ENCODE measurements at places on chromosomes 6 and 20.

DNA sequence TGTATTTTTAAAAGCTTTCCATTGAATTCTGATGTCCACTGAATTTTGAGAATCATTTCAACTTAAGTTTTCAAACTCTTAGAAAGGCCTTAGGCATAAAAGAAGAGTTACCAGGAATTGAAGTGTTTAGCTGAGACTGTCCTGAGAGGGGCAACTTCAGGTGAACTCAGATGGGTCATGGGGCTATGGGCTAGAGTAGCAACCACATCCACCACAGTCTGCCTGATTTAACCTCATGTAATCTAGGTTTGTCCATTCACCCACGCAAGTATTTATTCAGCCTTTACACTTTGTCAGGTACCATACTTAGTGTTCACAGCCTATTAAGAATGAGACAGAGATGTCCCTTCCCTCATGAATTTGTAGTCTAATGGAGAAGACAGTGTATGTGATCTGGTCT lies 501.0 kb downstream of the KIF16B start:
- DNase-seq: no peak

DNA sequence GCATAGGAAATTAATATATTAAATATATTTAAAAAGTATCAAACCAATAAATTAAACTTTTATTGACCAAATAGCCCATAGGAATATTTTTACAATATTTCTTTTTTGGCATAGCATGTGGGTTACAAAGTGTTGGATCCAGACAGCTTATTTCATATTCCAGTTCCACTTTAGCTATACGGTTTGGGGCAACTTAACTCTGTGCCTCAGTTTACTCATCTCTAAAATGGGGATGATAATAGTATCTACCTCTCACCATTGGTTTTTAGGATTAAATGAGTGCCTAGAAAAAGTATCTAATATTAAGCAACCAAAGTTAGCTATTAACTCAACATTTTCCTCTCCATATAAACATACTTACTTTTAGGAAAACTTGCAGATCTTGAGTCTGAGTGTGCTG lies 243.8 kb downstream of the TBC1D32 start:
- DNase-seq: no peak

DNA sequence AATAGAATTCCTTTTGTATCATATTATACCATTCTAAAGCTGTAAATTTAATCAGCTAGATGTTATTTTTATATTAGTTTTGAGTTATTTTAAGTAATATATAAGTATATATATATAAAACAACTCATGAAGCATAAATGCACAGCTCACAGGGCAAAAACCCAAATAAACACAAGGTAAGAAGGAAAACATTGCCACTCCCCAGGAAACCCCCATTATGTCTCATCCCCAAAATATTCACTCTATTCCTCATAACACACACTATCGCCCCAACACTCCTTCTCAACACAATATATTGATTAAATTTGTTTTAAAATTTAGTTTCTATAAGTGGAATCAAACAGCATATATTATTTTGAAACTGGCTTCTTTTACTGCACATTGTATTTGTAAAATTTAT lies 98.6 kb upstream of the FAM83B start:
- no peak for DNase-seq

DNA sequence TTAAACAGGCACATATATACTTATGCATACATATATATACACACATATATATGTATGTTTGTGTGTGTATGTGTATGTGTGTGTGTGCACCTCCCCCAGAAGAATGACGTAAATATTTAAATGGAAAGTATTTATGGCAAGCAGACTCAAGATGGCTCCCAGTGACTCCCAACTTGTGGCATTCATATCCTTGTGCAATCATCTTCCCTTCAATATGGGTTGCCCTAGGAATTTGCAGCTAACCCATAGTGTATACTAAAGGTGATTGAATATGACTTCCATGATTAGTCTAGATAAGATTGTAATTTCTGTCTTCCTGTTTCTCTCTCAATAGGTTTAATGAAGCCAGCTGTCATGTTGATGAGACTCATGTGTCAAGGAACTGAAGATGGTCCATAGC lies 127.6 kb downstream of the TRDN start:
- no peak for DNase-seq

- DNase-seq: no peak
Measured at GRCh38 chr20:36394340-36394965, 88.3 kb downstream of the DLGAP4 start.

DNA sequence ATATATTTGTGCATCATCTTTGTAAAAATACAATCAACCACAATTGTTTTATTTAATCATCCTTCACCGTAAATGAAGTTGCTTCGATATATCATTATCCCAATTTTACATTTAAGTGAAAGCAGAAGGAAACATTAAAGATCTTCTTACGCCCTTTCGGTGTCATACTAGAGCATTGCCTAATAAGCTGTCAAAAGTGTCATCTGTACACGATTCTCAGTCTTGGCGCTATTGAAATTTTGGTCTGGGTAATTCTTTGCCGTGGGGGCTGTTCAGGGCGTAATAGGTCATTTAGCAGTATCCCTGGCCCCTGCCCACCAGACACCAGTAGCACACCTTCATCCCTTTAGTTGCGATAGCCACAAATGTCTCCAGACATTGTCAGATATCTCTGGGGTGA lies 40.4 kb upstream of the TMEM170B start:
- DNase-seq: no peak

GRCh38 chr6:37171201-37171969 lies 1.4 kb downstream of the PIM1 start:
- DNase-seq: no peak

GRCh38 chr6:27650620-27651370 lies 177.9 kb upstream of the ZNF184 start:
- DNase-seq: no peak

DNA sequence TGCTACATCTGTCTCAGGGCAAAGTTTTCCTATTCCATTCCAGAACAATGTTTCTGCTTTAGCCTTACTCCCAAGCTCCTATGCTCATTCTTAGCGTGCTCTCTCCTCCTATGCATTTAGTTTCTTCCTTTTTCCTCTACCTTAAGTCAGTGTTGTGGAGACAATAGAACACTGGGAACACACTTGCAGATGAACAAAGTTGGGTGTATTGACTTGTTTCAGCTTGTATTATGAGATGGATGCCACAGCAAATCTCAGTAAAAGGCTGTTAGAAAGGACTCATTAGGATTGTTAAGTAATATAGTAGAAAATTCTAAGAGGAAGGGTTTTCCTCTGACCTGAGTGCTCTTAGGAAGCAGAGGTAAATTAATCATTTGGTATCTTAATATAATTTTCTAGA lies 48.4 kb downstream of the BMP5 start:
- DNase-seq: no peak

Measured in cerebellar nuclear complex (tissue), 1 donor.